ENCODE measurements at places on chromosomes 11 and 22. TPM values are rescaled to one million over a fixed set of nuclear protein-coding genes. Genes with fewer than 3 reads are reported as not detected.

DNA sequence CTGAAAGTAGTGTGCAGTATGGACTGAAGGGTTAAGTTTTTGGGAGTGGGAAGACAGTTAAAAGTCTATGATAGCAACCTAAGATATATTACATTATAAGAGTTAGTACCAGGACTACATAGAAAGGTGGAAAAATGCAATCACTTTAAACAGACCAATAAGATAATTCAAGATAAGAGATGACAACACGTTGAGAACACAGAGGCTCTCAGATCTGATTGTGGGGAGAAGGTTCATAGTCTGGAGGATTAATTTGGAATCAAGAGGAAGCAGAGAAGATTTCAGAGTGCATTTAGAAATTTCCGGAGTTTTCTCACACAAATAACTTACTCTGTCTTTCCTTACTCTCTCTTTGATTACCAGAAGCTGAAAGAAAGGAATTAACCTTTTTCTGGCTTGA is 441 bp downstream of the CASP5 start:
- no peak for DNase-seq

DNA sequence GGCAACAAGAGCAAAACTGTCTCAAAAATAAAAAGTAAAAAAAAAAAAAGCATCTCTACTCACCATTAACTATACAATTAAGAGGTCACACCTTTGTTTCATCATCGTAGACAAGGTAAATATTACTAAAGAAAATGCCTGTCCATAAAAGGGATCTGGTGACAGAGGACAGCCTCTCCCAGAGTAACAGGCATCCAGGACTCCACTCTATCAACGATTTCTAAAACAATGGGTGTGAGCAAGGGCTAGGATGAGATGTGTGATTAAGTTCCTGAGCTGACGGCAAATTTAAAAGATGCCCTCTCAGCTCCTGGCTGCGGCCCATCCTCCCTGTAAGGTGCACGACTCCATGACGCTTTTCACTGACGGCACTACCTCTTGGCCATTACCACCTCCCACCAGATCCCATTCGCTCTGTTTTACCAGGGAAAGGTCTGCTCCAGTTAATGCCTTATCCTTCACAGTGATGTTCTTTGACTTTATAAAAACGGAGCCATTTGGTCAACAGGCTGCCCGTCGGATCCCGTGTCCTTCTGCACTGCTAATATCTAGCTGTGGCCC is 2.3 kb upstream of the TMEM45B start:
- DNase-seq: no peak

The FXYD2 gene
- total RNA-seq: not detected

DNA sequence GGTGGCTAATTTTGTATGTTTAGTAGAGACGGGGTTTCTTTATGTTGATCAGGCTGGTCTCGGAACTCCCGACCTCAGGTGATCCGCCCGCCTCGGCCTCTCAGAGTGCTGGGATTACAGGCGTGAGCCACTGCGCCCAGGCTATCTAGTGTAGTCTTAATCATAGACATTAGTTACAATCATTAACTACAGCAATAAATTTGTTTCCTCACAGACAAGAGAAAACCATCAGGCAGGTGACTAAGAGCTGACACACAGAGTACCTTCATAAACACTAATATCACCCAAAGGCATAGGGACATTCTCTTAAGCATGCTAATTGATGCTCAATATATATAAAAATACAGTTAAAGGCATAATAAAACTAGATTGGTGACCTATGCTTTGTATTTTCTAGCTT is 19.4 kb downstream of the SDHD start:
- DNase-seq: no peak

DNA sequence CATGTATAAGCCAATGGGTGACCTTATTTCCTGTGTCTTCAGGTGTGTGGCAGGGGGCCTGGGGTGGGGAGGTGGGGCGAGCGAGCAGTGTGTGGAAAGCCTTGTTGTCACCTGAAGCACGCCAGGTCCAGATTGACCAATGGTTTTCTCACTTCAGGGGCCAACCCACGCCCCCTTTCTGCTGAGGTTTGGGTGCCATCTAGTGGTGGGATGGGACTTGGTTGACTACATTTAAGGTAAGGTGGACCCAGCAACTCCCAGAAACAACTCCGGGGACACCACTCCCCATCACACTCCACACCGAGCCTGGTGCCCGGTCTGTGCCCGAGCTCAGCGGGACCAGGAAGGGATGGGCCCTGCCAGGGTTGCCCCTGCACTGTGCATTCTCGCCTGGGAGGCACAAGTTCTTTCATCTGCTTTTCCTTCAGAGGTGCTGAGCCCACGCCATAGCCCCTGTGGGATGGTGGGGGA is 40.0 kb downstream of the TPCN2 start:
- DNase-seq: peak; percentile 72

The BIK gene
- total RNA-seq: 0.50 TPM

DNA sequence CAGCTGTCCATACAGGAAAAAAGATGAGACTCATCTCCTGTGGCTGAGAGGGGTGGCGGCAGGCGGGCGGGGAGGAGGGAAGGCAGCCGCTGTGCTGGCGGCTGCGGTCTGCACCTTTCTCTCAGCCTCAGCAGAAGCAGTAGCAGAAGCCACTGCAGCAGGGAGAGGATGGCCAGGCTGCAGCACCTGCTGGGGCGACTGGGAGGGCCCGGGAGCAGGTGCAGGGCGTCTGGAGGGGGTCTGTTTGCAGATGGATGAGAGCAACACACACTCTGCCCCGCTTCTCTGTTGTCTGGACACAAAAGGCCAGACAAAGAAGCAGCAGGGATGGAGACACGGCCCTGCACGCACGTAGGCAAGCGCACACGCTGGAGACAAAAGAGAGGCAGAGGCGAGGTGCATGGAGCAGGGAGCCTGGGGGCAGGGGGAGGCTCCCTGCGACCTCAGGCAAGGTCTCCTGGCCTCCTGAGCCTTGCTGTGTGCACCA is 9.3 kb upstream of the MIAT start:
- peak; percentile 37 for DNase-seq

The IGSF22 gene
- total RNA-seq: not detected

GRCh38 chr11:11984563-11984962 is 23.9 kb downstream of the DKK3 start:
- DNase-seq: no peak

GRCh38 chr11:46553814-46554212 is 40.0 kb downstream of the AMBRA1 start:
- DNase-seq: no peak

DNA sequence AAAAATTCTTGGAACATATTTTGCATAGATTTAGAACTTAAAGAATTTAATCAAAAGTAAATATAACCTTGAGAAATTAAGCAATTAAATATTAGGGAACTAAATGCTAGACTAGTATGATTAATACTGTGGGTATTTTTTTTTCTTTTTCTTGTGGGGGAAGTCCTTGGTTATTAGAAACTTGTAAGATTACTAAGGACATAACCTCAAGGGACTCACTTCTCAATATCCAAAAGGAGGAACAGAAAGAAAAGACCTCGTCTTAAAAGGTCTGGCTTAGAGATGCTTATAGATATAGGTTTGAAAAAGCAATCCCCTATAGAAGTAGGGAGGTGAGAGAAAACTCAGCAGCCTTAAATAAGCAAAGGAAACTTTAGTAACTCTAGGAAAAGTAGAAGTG is 368.5 kb downstream of the INSC start:
- DNase-seq: no peak

The SLC5A1 gene
- not detected for total RNA-seq

GRCh38 chr11:64372802-64373597 is 14.0 kb downstream of the RPS6KA4 start:
- DNase-seq: peak; percentile 74

The SCGB1D2 gene
- total RNA-seq: not detected

DNA sequence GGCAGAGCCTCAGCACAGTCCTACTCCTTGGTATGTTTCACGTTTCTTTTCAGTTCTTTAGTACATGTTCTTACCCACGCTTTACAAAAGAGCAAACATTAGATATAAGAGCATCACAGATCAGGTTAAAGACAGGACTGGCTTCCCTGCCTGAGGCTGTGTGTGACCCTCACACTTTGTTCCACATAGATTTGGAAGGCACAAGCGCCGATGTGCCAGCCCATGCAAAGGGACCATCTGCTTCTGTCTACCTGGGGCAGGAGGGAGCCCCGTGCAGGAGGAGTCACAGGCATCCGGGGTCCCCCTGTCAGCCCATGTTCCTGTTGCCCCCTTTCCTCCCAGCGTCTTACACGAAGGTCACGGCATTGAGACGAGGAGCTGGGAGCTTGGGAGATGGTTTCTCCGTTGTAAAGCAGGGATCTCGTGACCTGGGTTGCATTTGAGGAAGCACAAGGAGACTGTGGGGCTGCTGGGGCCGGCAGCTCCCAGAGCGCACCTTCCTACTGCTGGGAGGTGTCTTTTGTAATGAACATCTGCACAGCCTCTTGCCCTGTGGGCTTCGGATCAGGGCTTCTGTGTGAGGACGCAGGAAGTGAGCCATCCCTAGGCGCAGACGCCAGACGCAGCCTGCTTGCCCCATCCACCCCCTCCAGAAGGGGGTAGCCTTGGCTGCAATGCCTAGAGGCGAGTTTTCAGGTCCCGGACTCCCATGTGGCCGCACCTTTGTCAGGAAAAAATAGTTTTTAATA is 72.6 kb downstream of the SCN3B start:
- DNase-seq: no peak

The KCNJ4 gene
- 0.45 TPM for total RNA-seq
